ENCODE measurements at places on chromosomes 16 and 17. TPM values are rescaled to one million over a fixed set of nuclear protein-coding genes. Genes with fewer than 3 reads are reported as not detected.

MED13 gene
- 98.2 TPM for total RNA-seq

TBC1D3L gene
- total RNA-seq, result 1.2 TPM

FBXL16 gene
- under 0.01 TPM for total RNA-seq

ACD gene
- total RNA-seq, result 12.9 TPM

ZG16 gene
- total RNA-seq, result not detected

PRAC1 gene
- not detected for total RNA-seq

APOBR gene
- total RNA-seq, result not detected

SLC52A1 gene
- total RNA-seq, result 0.36 TPM

RHBDL3 gene
- total RNA-seq, result 0.49 TPM

EPOP gene
- 1.5 TPM for total RNA-seq

PHOSPHO1 gene
- not detected for total RNA-seq

CDK3 gene
- total RNA-seq, result 1.7 TPM

CFDP1 gene
- total RNA-seq, result 29.1 TPM

All from hair follicle dermal papilla cell (primary cell).